ENCODE measurements at places on chromosomes 11 and 22.
A peak's percentile ranks its signal among the peaks of the same experiment; 100 is the strongest.

DNA sequence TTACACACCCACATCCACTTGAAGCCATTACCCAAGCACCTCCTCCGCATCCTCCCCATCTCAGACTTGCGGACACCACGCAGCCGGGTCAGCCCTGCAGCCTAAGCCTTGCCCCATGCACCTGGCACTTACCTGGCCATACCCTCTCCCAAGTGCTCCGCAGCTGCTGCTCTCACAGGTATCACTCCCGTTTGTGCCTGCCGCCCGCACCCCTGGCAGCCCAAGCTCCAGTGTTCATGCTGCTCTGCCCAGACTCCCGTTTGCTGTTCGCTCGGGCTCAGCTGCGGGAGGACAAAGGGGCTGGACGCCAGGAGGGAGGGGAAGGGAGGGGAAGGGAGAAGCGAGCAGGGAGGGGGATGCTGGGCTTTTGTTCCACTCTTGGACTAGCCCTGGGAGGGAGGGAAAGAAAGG is at the start of gene KLHL35:
Gene KLHL35 (minus strand): TSS at position 293 of the 411 bp plus-strand sequence. CDS start 2,574 bp downstream, outside the sequence.
- DNase-seq: no peak

DNA sequence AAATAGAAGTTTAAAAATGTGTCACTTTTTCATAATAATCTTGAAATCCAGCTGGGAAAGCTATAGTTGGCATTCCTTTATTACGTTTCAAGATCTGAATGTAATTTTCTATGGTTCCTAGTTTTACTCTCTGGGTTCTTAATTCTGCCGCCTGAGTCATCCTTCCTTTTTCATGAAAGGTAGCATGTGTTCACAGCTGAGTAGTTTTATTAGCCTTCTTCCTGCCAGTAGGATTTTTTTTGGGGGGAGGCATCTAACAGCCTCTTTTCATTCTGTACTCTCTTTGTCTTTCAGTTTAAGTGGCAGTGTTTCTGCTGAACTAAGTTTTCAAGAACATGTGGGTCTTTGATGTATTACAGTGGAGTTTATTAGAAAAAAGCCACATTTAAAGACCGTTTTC is 36.5 kb downstream of the OR2AG2 start:
- DNase-seq: peak; percentile 61

GRCh38 chr22:31160328-31160978 is 471 bp downstream of the RNF185 start:
- DNase-seq: peak; percentile 7

DNA sequence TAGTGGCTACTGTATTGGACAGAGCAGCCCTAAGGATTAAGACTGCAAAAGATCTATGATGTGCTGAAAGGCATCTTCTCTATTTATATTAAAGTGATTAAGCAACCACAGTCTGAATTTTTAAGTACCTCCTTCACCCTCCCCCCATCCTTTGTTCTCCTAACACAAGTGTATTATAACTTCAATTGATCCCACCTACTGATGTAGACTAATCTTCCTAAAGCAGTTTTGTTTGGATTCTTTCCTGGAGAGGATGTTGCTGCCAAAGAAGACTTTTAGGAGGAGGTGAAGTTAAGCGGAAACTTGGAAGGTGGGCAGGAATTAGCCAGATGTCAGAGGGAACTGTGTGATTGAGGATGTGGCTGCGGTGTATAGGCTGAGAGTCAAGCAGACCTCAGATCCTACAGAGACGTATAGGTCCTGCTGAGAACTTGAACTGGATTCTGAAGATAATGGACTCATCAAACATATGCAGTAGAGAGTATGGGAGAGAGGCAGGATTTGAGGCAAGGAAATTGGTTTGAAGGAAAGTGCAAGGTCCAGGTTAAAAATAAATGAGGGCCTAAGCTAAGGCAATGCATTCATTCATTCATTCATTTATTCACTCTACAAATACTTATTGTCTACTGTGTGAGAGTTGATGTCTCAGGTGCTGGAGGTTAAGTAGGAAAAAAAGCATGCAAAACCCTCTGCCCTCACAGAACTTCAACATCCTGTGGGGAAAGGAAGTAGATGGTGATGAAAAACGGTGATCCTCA is 5.2 kb upstream of the RASSF10 start:
- no peak for DNase-seq

DNA sequence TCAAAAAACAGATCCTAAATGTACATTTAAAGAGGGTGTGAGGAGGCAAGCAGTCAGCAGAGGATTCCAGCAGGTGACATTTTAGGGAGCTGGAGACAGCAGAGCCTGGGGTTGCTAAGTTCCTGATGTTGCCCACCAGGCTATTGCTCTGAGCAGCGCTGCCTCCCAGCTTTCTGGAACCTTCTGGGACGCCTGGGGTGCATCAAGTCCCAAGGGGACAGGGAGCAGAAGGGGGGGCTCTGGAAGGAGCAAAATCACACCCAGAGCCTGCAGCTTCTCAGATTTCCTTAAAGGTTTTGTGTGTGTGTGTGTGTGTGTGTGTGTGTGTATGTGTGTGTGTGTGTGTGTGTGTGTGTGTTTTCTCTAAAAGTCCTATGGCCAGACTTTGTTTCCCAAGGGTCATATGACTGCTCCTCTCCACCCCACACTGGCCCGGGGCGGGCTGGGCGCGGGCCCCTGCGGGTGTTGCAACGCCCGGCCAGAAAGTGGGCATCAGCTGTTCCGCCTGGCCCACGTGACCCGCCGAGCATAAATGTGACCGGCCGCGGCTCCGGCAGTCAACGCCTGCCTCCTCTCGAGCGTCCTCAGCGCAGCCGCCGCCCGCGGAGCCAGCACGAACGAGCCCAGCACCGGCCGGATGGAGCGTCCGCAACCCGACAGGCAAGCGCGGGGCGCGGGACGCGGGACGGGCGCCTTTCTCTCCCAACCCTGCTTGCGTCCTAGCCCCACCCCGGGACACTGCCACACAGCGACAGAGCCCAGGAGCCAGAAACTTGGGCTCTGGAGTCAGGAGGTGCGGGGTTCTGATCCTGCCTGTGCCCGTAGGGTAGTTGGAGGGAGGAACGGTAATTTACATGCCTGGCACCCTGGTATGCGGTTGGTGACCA is at the start of gene HMOX1:
Gene HMOX1 (plus strand): TSS at position 560 of the 887 bp plus-strand sequence. CDS start 78 bp downstream, at position 638.
- DNase-seq: peak; percentile 42

- no peak for DNase-seq
Observed at GRCh38 chr11:86228269-86229038, 16.1 kb upstream of the EED start.

DNA sequence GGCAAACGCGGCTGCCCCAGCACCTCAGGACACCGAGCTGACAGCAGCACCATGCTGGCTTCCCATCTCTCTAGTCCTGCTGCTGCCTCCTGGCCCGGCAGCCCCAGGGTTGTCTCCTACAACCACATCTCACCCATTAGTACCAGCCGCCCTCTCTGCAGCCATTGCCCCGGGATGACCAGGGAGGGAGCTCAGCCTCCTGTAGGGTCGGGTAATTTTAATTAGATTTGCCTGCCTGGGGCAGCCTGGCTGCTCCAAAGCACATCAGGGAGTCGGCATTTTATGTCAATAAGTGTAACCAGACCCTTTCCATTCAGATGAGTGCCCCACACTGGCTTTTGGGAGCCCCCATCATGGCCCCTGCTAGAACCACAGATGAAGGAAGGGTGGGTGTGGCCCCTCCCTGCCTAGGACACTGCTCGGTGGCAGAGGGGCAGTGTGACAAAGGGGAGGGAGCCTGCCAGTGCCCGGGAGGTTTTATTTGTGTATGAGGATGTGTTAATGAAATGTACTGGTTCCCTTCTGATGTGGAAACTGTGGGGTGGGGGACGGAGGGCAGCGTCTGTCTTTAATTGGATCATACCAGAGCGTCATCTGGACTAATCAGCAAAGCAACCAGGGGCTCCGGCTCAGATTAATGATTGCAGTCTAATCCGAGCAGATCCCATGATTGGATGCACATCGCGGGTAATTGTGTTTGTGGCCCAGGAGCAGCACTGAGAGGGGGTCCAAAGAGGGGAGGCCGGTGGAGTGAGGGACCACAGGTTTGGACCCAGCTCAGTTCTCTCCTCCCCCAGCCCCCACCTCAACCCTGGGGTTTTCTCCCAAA is 125.3 kb downstream of the FEZ1 start:
- no peak for DNase-seq

- DNase-seq: no peak
Observed at GRCh38 chr22:23277583-23278295, 97.4 kb downstream of the BCR start.

- DNase-seq: no peak
Observed at GRCh38 chr11:108727665-108728064, 62.8 kb downstream of the DDX10 start.

DNA sequence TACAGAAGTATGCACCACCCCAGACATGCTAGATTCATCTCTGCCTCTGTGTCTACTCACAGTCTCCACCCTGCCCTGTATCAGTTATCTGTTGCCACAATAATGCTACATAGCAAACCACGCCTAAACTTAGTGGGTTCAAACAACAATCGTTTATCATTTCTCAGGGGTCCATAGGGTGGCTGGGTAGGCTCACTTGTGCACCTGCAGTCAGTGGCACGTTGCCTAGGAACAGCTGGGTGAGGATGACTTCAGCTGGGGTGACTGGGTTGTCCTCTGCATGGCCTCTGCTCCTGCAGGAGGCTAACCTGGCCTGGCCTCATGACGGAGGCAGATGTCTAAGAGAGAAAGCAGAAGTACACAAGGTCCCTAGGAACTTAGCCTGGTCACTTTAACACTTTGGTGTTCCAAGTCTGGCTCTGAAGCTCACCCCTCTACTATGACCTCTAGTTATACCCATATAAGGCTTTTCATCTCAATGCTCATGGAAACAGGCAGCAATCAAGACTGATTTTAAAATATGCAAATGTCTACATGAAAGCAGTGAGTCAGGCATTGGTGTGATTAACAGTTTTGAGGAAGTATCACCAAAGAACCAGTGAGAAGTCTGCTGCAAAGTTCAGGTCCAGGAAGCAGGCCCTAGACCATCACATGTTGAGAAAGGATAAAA is 10.7 kb downstream of the OLFML1 start:
- no peak for DNase-seq

- no peak for DNase-seq
Observed at GRCh38 chr11:6248248-6248647, 9.4 kb downstream of the CNGA4 start.

- DNase-seq: peak; percentile 24
Observed at GRCh38 chr22:37533995-37534394, 14.8 kb upstream of the CARD10 start.

DNA sequence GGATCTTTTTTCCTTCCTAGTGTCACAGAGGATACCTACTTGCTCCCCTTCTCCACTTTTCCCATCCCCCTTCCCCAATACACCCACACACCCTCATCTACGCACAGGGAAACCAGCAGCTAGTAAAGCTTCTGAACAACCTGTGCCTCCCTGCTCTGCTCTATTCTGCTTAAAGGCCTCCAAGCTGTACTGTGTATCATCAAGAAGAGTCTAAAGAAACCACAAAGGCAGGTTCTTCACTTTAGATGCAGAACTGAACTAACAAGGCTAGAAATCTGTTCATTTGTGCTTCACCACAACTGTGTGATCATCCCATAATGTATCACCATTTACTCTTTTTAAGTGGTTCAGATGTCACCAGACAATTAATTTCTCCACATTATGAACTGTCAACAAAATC is 132.5 kb downstream of the SGSM3 start:
- no peak for DNase-seq

DNA sequence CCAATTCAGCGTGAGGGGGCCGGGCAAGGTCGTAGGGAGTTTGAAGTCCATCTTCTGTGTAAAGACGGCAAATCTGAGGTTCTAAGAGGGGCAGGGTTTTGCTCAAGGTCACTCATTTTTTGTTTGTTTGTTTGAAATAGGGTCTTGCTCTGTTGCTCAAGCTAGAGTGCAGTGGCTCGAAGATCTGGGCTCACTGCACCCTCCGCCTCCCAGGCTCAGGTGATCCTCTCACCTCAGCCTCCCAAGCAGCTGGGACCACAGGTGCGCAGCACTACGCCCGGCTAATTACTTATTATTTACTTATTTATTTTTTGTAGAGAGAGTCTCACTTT is 355 bp upstream of the AP1B1 start:
- DNase-seq: no peak

GRCh38 chr22:36136475-36136874 is 24.1 kb downstream of the APOL3 start:
- DNase-seq: no peak

GRCh38 chr11:111379602-111380136 is 594 bp upstream of the POU2AF1 start:
- DNase-seq: no peak

- no peak for DNase-seq
Observed at GRCh38 chr22:27727673-27728451, 73.7 kb downstream of the MN1 start.

Measured in CD4-positive, alpha-beta T cell treated with Interleukin-2 at 100 ng/mL for 4 hours (primary cell).